Stimulated activated CD4-positive, alpha-beta T cell treated with anti-CD3 and anti-CD28 coated beads, Interleukin-1b, Interleukin-23, amount 100 ng/mL, for 48 hours (primary cell): ENCODE measurements at places on chromosomes 4 and X.

- DNase-seq, result no peak
Measured at GRCh38 chr4:18138076-18138665, 116.6 kb upstream of the LCORL start.

DNA sequence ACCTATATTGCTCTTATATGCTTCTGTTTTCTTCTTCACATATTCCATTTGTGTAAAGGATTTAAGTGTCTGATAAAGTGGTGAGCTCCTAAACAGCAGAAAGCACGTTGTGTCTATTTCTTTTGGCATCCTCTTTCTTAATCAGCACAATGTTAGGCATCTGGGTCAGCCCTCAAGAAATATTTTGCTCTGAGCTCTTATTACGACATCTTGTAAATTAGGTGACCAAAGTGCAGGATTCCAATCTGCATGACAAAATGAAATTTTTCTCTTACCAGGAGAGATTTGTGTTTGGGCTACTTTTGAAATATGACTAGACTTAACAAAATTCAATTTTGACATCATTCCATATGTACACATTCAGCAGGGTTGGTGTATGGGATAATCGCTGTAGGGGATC is 210.0 kb upstream of the IGFBP7 start:
- DNase-seq, result no peak

DNA sequence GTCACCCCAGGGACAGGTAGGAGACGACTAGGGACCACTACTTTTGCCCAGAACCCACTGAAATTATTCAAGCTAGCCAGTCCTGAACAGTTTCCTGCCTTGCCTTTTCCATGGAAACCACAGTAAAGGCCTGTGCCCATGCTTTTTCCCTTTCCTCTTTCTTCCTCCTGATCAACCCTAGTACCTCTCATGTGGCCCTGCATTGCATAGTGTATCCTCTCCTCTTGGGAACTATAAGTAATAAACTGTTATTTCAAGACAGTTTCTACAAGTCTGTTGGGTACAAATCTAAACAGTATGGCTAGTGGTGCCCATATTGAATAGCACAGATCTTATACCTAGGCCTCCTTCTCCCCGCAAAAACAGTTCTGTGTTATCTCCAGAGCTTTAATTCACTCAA is 14.5 kb downstream of the CISD2 start:
- DNase-seq, result no peak

GRCh38 chr4:110769578-110769977 is 146.7 kb upstream of the PITX2 start:
- no peak for DNase-seq
